ENCODE measurements at places on chromosomes 7 and 10. TPM values are rescaled to one million over a fixed set of nuclear protein-coding genes. Genes with fewer than 3 reads are reported as not detected.

Gene PDE6C
- not detected for polyA plus RNA-seq

Gene TMEM176A
- polyA plus RNA-seq: not detected

- DNase-seq: peak; percentile 71
These were observed 178.2 kb downstream of the DIP2C start for GRCh38 chr10:511101-511848.

DNA sequence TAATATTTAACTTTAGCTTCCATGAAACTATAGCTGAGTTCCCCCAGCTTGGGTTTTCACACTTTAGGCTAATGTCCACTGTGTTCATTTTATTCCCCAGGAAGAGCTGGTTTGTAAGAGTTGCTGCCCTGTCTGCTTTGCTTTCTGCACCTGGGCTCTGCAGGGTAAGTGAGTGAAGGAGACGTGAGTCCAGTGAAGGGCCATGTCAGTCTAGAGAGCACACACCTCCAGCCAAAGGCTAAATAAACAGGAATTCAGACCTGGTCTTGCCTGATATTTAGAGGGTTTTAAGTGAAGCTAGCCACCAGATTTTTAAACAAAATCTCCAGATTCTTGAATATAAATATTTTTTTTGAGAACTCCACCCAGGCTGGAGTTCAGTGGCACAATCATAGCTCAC, 24.5 kb upstream of the FZD1 start:
- no peak for DNase-seq

Gene CAV2
- 0.42 TPM for polyA plus RNA-seq

Gene SLC13A4
- 0.08 TPM for polyA plus RNA-seq

Gene ABCC2
- polyA plus RNA-seq: 497 TPM

GRCh38 chr7:85070967-85071628, 115.8 kb downstream of the SEMA3D start:
- DNase-seq: no peak

Gene ATP6V0A4
- 0.25 TPM for polyA plus RNA-seq

Gene MRLN
- not detected for polyA plus RNA-seq
